ENCODE measurements at places on chromosomes 2 and 18.

DNA sequence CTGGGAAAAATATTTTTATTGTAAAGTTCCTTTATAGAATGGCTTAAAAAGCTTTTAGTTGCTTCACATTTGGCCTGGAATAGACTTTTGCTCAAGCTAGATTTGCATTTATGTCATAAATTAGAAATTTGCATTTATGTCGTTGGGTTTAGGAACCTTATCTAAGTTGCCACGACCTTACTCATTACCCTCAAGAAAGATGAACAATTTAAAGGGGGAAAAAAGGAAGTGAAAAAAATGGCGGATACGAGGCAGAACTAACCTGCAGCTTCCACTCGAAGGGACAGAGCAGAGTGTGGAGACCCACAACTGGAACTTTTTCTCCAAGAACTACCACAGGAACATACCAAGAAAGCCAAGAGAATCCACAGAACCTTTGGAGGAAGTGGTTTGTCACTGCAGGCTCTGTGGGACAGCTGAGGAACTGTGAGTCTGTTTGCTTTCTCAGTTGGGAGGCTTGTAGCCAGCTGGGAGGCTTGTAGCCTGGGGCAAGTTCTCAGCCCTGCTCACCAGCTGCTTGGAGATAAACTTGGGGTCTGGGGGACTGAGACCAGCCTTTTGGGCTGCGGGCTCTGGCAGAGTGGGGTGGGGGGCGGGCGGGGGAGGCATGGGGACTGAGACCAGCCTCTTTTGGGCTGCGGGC lies 349.9 kb upstream of the MEIS1 start:
- DNase-seq: no peak

DNA sequence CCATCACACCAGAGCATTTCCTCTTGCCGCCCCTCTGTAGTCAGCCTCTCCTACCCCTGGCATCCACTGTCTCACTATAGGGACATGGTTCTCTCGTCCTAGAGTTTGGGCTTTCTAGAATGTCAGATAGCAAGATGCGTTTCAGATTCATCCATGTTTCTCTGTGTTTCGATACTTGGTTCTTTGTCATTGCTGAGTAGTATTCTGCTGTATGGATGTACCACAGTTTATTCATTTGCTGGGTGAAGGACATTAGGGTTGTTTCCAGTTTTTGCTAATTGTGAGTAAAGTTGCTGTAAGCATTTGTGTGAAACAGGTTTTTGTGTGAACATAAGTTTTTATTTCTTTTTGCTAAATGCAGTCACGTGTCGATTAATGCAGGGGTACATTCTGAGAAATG lies 3.8 kb downstream of the ZNF532 start:
- no peak for DNase-seq

- peak; percentile 26 for DNase-seq
These were observed 48.6 kb upstream of the RAPH1 start for GRCh38 chr2:203583701-203584100.

GRCh38 chr2:102622646-102623045 lies 3.3 kb downstream of the SLC9A2 start:
- no peak for DNase-seq

DNA sequence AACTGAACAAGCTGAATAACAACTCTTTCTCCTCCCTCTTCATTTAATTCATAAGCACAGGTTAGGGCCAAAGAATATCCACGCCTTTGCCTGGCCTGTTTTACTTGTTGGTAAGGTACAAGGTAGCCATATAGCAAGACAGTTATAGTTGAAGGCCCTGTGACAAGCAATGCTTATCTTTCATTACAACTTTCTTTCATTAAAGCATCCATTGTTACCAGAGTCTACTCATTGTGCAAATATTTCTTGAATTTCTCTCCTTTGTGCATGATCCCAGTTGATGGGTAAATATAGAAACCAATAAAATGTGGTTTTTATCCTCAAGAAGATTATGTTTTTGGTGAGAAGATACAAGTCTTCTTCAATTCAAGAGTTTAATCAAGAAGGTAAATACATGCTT lies 140.2 kb downstream of the UBE2E3 start:
- no peak for DNase-seq

DNA sequence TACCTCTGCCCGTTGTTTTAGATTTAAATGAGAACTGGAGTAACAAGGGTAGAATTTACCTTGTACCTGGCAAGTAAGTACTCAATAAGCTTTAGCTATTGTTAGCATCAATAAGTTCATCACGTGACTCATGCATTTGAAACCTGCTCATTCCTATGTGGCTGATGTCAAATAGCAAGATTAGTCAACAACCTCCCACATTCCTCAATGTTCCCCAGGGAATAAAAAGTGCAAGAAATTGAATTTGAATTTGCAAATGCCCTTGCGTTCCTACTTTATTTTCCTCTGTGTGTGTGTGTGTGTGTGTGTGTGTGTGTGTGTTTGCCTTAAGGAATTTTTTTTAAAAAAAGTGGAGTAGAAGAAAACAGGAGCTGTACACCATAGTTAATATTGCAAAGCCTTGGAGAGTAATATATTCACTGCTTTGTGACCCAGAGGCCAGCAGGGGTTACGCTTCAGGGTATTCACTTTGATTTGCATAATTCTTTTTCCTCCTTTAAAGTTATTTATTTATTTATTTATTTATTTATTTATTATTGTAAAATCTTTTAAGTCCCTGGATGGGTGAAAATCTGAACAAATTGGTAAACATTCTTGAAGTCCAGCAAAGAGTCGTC lies 43.9 kb upstream of the DNAH7 start:
- DNase-seq: no peak

- DNase-seq: no peak
These were observed 447.5 kb upstream of the SLC14A2 start for GRCh38 chr18:45167631-45168280.

DNA sequence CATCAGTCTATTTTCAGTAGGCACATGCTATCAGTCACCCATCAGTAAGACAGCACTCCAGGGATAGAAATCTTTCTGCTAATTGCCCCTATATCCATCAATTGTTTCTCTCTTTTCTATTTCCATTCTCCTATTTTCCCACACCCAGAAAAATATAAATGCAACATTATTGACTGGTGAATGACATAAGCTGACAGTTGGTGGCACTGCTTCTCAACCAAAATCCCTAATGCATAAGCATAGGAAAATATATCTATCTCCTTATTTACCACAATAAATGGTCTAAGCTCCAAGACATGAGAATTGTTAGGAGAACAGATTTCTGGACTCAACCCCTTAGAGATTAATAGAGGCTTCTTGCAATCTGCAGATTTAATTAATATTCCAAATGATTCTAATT lies 64.0 kb upstream of the REG3A start:
- DNase-seq: no peak

DNA sequence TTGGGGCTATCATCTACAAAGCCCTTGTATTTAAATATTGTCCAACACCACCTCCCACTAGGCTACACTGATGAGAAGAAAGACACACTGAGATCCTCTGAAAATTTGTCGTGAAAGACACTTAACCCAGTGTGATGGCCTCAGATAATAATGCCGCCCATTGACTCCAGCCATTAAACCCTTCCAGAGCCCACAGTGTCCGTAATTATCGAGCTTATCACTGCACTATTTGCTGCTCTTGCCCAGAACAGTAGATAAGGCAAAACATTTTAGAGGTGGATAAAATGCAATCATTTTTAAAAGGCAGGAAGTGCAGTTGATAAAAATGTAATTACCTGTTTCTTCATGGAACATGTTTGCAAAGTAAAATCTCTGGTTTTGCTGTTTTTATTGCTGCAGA lies 121.3 kb upstream of the DDX18 start:
- DNase-seq: no peak

GRCh38 chr2:203584784-203585183 lies 49.7 kb upstream of the RAPH1 start:
- DNase-seq: no peak

DNA sequence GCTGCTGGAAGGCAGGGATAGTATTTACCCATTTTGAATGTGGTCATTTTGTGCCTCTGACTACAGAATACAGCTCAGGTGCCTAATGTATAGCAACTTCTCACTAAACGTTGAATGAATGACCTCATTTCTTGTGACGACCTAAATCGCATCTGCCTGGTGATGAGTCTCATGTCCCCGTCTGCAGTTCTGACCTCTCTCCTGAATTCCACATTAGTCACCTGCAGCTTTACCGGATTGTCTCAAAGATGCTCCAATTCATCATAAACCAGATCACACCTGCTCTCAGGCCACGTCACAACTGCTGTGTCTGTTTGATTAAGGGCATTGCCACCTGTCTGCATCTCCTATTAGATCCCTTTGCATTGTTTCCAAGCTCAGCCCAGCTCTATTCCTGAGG lies 133.6 kb upstream of the MYT1L start:
- no peak for DNase-seq

- no peak for DNase-seq
These were observed 173.6 kb downstream of the ANKRD30B start for GRCh38 chr18:14921547-14921946.

DNA sequence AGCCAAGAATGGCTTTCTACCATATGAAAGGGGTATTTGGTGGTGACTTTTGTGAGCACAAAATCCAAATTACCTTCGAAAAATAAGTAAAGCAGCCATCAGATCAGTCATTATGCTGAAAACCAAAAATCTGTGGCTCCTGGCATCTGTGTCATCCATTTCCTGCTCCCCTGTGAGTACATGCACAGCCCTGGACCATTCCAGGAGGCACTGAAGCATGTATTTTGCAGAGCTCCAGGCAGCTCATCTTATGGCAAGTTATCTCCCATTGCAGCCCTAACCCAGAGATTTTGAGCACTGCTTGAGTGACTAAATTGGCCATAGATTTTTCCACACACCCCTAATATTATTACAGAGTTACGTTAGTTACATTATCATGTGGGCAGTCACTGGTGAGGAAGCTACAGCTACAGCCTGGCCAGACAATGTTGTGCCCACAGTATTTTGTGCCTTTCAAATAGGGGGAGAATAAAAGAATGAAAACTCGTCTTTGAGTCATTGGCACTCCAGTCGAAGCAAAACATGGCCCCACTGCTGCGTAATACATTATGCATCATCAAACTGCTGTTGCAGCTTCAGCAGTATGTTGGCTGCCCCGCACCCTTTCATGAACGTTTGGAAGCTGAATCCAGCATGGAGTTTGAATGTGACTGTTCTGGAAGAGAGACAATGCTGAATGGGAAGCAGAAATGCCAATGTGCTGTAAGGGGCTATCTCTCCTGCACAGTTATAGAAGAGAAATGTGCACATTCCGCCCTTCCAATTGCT lies 702.2 kb downstream of the RNF144A start:
- DNase-seq: no peak

DNA sequence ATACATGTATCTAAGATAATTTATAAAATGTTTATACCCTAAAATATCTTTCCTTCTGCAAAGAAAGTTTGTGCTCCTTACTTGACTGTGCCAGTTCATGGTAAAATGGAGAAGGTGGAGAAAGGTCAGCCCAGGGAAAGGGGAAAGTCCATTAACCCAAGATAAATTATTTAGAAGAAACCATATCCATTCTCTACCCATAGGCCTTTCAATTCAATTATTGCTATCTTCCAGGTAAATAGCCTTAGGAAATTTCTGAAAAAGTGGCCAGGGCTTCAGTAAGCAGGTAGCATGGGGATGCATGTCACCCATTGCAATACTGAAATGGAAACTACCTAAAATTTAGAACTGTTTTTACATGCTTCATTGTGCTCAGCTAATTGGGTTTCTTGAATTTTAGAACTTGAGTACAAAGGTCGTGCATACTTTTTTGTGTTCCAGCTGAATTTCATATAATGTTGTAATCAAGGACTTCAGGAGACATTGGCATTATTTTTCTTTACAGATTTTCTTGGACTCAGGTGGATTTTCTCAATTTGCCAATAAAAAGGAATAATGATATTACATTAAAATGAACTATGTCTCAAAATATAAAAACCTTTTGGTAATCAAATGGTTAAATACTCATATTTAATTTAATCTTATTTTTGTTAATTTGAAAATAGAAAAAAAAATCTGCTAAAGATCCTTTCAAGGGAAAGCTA lies 124.9 kb downstream of the CSRNP3 start:
- DNase-seq: no peak

- no peak for DNase-seq
These were observed 893.9 kb downstream of the SUCLG1 start for GRCh38 chr2:83565181-83565580.

DNA sequence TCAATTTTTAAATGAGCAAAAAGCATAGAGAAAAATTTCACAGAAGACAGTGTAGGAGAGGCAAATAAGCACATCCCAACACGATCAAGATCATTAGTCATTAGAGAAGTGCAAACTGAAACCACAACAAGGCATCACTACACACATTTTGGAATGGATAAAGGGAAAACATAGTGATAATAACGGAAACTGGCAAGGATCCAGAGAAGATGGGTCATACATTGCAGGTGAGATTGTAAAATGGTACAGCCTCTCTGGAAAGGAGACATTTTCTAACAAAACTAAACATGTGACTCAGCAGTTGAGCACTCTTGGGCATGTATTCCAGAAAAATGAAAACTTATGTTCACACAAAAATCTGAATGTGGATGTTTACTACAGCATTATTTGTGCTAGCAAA lies 98.3 kb upstream of the TMEM17 start:
- no peak for DNase-seq

- no peak for DNase-seq
These were observed 346.9 kb downstream of the NCKAP5 start for GRCh38 chr2:133221398-133221797.

- no peak for DNase-seq
These were observed 121.4 kb upstream of the MGAT5 start for GRCh38 chr2:134132490-134132857.

All from stimulated activated CD4-positive, alpha-beta T cell treated with anti-CD3 and anti-CD28 coated beads, Interleukin-12 subunit alpha, Interleukin-12 subunit beta, amount 100 ng/mL, for 48 hours (primary cell).